ENCODE measurements at places on chromosomes 12 and 14. TPM values are rescaled to one million over a fixed set of nuclear protein-coding genes. Genes with fewer than 3 reads are reported as not detected.
A peak's percentile ranks its signal among the peaks of the same experiment; 100 is the strongest.

EML1 gene
- 27.0 TPM for total RNA-seq

GRCh38 chr12:109600995-109601394 is 27.4 kb downstream of the MVK start:
- H3K27ac ChIP-seq = no peak overlapping the region
- H3K36me3 ChIP-seq = peaks cover 11% of the 10 kb centered on the region
- H3K4me3 ChIP-seq = no peak overlapping the region
- H3K4me1 ChIP-seq = peaks cover 9% of the 10 kb centered on the region
- DNase-seq = no peak

- no peaks in the 10 kb centered on the region for H3K27me3 ChIP-seq
- no peaks in the 10 kb centered on the region for H3K4me1 ChIP-seq
- no peaks in the 10 kb centered on the region for H3K36me3 ChIP-seq
- no peak overlapping the region for H3K27ac ChIP-seq
- no peak for DNase-seq
These were observed 8.8 kb upstream of the BAZ1A start for GRCh38 chr14:34883954-34884353.

DNA sequence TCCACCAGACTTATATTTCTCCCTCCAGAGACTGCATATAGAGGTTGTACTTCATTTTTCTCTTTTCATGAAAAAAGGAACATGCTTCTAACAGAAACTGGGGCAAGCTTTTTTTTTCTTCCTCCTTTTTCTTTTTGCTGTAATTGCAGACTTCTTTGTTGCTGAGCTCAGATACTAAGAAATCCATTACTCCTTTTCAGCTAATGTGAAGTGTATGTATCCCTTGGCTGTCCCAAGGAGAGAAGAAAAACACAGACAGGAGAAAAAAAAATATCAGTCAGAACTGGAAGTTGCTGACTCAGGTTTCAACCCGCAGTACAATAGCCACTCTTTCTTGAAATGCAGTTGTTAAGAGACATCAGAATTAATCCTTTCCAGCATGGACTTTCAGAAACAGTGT is 1248.4 kb downstream of the LRFN5 start:
- no peaks in the 10 kb centered on the region for H3K4me1 ChIP-seq
- H3K27ac ChIP-seq = no peak overlapping the region
- no peak overlapping the region for H3K4me3 ChIP-seq

- DNase-seq = no peak
- H3K27me3 ChIP-seq = no peaks in the 10 kb centered on the region
- peaks cover 10% of the 10 kb centered on the region for H3K36me3 ChIP-seq
- H3K4me3 ChIP-seq = no peak overlapping the region
- H3K27ac ChIP-seq = no peak overlapping the region
These were observed 41.0 kb downstream of the TRAFD1 start for GRCh38 chr12:112166051-112167015.

AICDA gene
- total RNA-seq = not detected

PLXNC1 gene
- 29.0 TPM for total RNA-seq

DNA sequence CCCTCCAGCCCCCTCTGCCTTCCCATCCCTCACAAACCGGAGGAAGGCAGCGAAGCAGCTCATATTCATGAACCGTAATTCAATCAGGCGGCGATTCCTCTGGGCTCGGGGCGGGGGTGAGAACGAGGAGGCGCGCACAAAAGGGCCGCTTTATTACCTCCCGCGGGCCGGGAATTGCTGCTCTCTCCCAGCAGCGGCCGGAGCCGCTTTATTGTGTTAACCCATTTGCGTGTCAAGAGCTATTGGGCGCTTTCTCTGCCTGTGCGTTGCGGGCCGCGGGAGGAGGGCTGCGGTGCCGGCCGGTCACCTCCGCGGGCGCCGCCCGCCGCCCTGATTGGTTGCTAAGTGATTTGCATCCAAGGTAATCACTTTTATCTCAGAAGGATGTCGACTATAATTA is 4.8 kb downstream of the FAM222A start:
- no peak for DNase-seq
- no peaks in the 10 kb centered on the region for H3K36me3 ChIP-seq
- no peak overlapping the region for H3K27ac ChIP-seq
- H3K4me1 ChIP-seq = peaks cover 22% of the 10 kb centered on the region

- no peak for DNase-seq
- no peaks in the 10 kb centered on the region for H3K36me3 ChIP-seq
- H3K27me3 ChIP-seq = no peaks in the 10 kb centered on the region
- H3K27ac ChIP-seq = no peak overlapping the region
These were observed 283.5 kb downstream of the KSR2 start for GRCh38 chr12:117685110-117685926.

- peak within 1 kb of the TSS; percentile 34 for H3K4me3 ChIP-seq
- peaks cover 5% of the 10 kb centered on the region for H3K4me1 ChIP-seq
- peak; percentile 76 for DNase-seq
- no peaks in the 10 kb centered on the region for H3K36me3 ChIP-seq
- no peaks in the 10 kb centered on the region for H3K27me3 ChIP-seq
These were observed at the start of gene DBX2 for GRCh38 chr12:45050751-45051571. Gene DBX2 (minus strand): TSS chr12:45051099. CDS start chr12:45050927, 172 bp downstream.

DNA sequence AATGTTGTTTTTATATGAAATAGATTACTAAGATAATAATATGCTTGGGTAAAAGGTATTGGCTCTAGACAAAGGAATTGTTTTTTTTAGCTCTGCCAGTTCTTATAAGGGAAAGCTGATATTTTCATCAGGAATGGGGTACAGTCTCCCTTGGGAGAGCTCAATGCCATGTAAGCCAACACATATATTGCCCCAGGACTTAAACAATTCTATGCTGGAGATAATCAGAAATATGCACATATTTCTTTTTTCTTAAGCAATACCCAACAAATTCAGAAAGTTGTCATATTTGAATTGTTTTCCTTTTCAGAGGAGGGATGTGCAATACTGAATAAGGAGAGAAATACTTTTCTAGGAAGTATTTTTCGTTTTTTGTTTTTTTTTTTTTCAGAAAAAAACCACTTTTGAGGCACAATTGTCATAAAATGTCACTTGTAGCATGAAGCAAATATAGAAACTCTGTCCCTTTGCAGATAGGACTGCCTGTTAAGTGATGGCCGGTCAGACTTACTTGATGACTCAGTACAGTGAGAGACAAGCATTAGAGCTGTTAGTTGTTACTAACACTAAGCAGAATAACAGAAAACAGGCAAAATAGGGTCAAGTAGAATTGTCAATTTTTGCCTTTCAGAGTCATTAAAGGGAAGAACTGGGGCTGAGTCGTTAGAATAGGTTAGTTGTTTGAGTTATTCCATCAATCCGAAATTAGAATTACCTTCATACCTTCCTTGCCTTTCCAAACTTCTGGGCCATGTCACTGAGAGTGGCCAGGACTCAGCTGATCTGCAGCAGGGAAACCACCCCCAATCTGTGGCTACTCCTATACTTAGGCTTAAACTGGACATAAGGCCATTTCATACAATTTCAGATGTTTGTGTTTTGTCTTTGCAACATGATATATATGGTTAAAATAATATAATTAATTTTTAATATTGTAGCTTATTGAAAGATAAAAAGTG is 168.1 kb downstream of the SLC38A4 start:
- H3K4me3 ChIP-seq = no peak overlapping the region
- DNase-seq = no peak
- H3K27me3 ChIP-seq = no peaks in the 10 kb centered on the region

DNA sequence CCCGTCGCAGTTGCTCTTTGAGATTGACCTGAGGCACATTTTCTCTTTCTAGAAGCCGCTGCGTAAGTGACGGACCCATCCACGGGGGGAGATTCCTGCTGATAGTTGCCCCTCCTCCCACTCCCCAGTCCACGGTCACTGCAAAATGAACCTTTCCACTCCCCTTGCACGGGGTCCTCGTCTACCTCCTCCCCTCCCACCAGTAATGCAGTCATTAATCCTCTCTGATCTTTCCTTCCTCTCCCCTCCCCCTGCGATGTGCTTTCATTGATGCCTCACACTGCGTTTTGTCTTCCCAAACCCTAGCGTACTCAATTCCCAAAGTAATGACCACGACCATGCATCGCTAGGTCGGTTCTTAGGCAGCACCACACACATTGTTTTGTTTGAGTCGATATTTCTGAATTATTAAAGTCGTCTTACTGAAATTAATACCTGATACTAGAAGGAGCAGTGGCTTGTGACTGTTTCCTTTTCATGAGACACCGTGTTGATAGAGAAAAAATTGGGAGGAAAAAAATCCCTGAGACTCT is 857 bp downstream of the ETNK1 start:
- peak overlapping the region; percentile 90 for H3K4me3 ChIP-seq
- DNase-seq = no peak
- peak overlapping the region; percentile 99 for H3K27ac ChIP-seq
- H3K36me3 ChIP-seq = no peaks in the 10 kb centered on the region
- H3K4me1 ChIP-seq = peaks cover 39% of the 10 kb centered on the region

C14orf119 gene
- 4.9 TPM for total RNA-seq

DNA sequence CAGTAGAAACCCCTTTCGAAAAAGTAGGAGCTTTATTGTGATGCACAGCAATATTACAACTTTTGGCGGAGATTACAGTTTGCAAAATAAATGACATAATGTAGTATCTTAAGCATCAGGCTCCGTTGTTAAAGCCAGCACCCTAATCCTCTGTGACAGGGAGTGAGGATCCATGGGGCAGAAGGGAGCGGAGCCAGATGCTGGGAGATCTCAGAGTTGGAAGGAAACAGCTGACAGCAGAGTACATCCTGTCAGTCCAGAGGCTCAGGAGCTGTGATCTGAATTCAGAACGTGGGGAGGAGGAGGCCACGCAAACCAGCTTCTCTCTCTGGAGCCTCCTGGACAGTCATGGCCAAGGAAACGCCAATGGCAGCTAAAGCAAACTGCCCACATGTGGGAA is 55.7 kb downstream of the TMTC1 start:
- H3K27me3 ChIP-seq = no peaks in the 10 kb centered on the region
- peaks cover 3% of the 10 kb centered on the region for H3K4me1 ChIP-seq
- peak overlapping the region; percentile 28 for H3K27ac ChIP-seq
- H3K36me3 ChIP-seq = no peaks in the 10 kb centered on the region
- no peak for DNase-seq

- no peak overlapping the region for H3K4me3 ChIP-seq
- peaks cover 15% of the 10 kb centered on the region for H3K36me3 ChIP-seq
- no peak for DNase-seq
- H3K4me1 ChIP-seq = no peaks in the 10 kb centered on the region
These were observed 67.6 kb downstream of the RALGAPA1 start for GRCh38 chr14:35741345-35742031.

ST8SIA1 gene
- total RNA-seq = 1.4 TPM

DNA sequence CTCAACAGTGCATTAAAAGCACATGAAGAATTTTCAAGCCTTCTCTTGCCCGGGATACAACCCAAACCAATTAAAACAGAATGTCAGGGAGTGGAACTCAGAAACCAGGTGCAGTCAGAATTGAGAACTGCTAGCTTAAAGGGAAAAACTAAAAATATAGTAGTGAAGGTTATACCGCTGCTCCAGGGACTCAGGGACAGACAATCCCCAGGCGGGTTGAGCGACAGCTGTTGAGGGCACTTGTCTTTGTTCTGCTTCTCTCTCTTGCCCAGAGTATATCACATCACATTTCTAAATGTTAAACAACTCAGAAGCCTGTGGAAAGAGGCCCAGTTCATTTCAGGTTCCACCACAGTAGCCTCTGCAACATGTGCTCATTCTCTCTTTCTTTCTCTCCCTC is 93.1 kb downstream of the SLC5A8 start:
- no peaks in the 10 kb centered on the region for H3K4me1 ChIP-seq
- H3K27me3 ChIP-seq = no peaks in the 10 kb centered on the region
- no peak overlapping the region for H3K27ac ChIP-seq
- no peaks in the 10 kb centered on the region for H3K36me3 ChIP-seq

MSI1 gene
- total RNA-seq = 0.67 TPM

- H3K4me3 ChIP-seq = no peak overlapping the region
- no peaks in the 10 kb centered on the region for H3K36me3 ChIP-seq
- no peak overlapping the region for H3K27ac ChIP-seq
- DNase-seq = no peak
- H3K27me3 ChIP-seq = no peaks in the 10 kb centered on the region
- no peaks in the 10 kb centered on the region for H3K4me1 ChIP-seq
These were observed 539.8 kb downstream of the NRXN3 start for GRCh38 chr14:78709795-78710557.

GRCh38 chr12:34286934-34287333 is 264.6 kb downstream of the ALG10 start:
- no peak overlapping the region for H3K27ac ChIP-seq
- no peaks in the 10 kb centered on the region for H3K4me1 ChIP-seq
- no peak for DNase-seq
- H3K4me3 ChIP-seq = no peak overlapping the region

DNA sequence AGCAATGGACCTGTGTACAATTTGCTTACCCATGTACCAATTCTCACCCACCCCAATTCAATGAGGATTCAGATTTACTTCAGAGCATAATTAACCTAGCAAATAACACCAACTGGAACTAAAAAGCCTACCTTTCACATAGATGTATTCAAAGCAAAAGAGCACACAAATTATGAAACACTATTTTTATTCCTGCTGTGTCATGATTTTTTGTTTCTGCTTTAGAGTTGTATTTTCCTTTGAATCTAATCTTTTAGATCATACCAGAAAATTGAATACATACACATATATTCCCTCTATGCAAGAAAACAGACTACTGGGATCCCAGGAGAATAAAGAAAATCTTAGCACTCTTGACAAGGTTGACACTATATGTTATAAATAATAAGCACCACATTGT is 5.9 kb downstream of the KICS2 start:
- no peak overlapping the region for H3K4me3 ChIP-seq
- no peaks in the 10 kb centered on the region for H3K27me3 ChIP-seq
- H3K36me3 ChIP-seq = no peaks in the 10 kb centered on the region
- peaks cover under 1% of the 10 kb centered on the region for H3K4me1 ChIP-seq

RPS6KA5 gene
- total RNA-seq = 11.4 TPM

DNA sequence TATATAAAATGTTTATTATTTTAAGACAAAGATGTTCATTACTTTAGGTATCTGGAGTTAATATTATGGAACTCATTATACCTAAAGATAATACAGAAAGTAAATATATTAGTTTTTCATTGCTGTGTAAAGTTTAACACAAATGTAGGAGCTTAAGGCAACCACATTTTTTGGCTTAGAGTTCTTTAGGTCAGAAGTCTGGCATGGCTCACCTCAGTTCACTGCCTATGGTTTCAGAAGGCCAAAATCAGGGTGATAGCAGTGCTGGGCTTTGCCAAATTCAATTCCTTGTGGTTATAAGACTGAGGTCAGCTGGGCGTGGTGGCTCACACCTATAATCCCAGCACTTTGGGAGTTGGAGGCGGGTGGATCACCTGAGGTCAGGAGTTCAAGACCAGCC is 35.5 kb upstream of the PRPF39 start:
- H3K36me3 ChIP-seq = peaks cover 8% of the 10 kb centered on the region
- no peak overlapping the region for H3K27ac ChIP-seq
- H3K4me3 ChIP-seq = no peak overlapping the region

DNA sequence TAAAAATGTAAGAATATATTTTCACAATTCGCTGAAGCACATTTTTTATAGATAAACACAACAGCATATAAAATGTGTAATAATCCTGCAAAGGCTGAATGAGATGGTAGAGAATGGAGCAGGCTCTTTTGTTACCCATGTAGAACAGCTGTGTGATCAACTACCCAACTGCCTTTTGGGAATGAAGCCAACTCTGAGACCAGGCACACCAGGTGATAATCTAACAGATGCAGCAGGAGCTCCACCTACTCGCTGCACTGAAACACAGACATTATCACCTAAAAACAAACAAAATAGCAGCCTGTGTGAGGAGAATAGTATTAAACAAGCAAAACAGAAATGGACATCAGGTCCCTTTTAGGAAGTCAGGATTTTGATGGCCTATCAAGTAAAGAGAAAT is 183.3 kb downstream of the CCDC59 start:
- no peak overlapping the region for H3K4me3 ChIP-seq
- H3K27ac ChIP-seq = no peak overlapping the region
- no peak for DNase-seq
- H3K4me1 ChIP-seq = no peaks in the 10 kb centered on the region

AKAP5 gene
- 3.1 TPM for total RNA-seq

GRCh38 chr12:123280971-123281370 is 9.3 kb upstream of the CDK2AP1 start:
- H3K4me3 ChIP-seq = no peak overlapping the region
- H3K4me1 ChIP-seq = no peaks in the 10 kb centered on the region

Data from upper lobe of left lung (tissue), 6 donors.